Esophagus muscularis mucosa (tissue), 4 donors: ENCODE measurements at places on chromosomes 7 and 10.

- no peak for DNase-seq
Measured at GRCh38 chr10:50512743-50513416, 110.9 kb downstream of the SGMS1 start.

DNA sequence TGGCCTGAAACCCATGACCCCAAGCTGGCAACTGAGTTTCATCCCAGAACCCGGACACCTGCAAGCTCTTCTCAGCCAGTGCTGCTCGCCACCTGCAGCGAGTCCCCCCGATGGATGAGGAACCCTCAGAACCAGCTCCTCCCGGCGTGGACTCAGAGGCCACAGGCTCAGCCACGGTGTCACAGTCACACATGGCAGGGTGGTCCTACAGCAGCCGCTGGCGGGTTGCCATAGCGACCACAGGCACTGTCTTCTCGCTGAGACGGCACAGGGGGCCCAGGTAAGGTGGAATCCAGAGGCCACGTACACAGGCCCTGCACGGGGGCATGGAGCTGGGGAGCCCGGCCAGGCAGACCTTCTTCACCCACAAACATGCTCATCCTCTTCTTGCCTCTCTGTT is 53.4 kb downstream of the DPYSL4 start:
- no peak for DNase-seq

GRCh38 chr7:87517891-87518290 is 42.4 kb upstream of the ABCB4 start:
- no peak for DNase-seq

- no peak for DNase-seq
Measured at GRCh38 chr10:86506499-86506898, 15.1 kb downstream of the WAPL start.

DNA sequence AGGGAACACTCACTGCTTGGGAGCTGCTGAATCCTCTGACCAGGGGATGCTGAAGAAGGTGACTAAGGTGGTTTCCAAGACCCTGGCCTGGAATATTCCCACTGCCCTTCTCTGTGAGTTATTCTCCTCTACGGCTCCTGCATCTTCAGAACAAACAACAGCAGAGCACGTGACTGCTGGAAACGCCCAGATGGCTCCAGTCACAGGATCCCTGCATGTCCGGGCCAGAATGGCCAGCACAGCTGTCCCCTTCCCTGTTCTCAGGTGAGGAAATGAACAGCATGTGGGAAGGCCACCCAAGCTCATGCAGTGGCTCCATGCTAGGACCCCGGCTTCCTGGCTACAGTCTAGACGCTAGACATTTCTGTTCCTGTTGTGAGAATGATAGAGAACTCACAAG is 43.1 kb downstream of the GHRHR start:
- DNase-seq, result no peak
